ENCODE measurements at places on chromosomes 7 and 10.

GRCh38 chr10:44859546-44860285 lies 51.4 kb upstream of the TMEM72 start:
- no peak for DNase-seq

DNA sequence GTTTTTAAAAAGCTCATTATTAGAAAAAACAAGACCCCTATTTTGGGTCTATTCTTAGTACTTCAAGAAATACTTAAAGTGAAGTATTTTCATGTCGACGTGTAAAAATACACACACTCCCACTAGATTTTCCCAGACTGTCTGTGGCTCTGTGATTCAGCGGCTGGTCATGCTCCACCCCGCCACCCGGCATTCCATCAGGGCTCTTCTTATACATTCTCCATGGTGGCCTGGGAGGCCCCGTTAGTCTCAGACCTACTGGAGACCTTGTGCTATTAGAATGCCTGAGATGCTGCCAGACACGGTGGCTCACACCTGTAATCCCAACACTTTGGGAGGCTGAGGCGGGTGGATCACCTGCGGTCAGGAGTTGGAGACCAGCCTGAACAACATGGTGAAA lies 13.1 kb downstream of the TECPR1 start:
- DNase-seq = no peak

DNA sequence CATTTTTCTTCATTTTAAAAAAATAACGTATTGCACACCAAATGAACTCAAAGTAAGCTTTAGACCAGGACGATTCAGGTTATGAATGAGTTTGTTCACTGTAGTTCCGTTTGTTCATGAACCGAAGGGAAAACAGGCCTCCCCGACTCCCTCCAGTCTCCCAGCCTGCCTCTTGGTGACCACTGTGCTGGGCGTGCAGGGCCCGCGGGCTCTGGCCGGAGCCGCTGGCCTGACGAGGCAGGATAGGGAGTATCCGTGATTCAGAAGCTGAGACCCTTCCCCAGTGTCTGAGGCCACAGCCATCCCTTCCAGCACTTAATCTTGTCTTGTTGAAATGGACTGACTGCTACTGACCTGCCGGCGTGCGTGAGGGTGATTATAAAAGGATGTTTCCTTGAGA lies 30.8 kb upstream of the SH2B2 start:
- no peak for DNase-seq

GRCh38 chr7:2209146-2209960 lies 23.4 kb downstream of the MAD1L1 start:
- DNase-seq = peak; percentile 79

Measured in WERI-Rb-1 (cell line).